Activated CD4-positive, alpha-beta T cell treated with anti-CD3 and anti-CD28 coated beads, Interleukin-2, amount 10 ng/mL, durations not matched to agents 7 days and 5 days (primary cell): ENCODE measurements at places on chromosomes 2 and 18.

DNA sequence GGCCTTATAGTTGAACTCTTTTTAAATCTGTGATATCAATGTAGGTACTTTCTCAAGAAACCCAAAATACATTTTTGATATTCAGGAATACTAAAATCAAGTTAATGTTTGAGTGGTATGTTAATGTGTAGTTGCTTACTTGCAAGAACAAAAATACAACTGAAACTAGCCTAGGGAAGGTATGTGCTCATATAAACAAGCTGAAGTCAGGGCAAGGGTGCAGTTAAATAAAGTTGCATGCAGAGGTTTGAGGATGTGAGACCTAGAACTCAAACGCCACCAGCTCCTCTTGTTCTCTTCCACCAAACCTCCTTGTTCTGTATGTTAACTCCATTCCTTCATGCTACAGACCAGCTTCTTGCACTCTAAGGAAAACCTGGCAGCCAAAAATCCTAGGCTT, 388.3 kb upstream of the SMIM21 start:
- no peak for DNase-seq

- no peak for DNase-seq
Observed at GRCh38 chr2:208607694-208608093, 201.1 kb downstream of the PTH2R start.

GRCh38 chr2:166373105-166373504, 2.6 kb downstream of the SCN9A start:
- no peak for DNase-seq

- DNase-seq: no peak
Observed at GRCh38 chr18:45557287-45557686, 58.0 kb upstream of the SLC14A2 start.

DNA sequence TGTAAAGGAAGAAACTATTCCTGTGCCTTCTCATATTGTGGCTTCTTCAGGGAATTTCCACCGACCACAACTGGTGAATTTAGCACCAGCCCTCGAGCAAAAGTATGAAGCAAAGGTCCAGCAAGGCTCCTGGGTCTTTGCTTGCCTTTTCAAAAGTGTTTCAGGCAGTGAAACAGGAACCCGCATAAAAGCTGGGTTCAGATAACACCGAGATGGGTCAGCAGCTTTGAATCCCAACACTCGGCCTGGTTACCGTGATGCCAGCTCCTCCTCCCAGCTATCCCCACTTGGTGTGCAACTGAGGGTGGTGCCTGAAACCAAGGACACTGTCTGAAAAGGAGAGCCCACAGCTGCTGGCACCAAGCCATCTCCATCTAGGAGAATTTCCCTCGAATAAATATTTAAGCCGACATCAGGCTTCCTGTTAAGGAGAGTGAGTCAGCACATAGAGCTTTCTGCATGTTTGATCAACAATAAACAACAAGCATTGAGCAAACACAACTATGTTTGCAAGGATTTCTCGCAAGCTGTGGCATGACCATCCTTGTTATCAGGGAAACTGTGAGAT, 69.5 kb downstream of the ANTXR1 start:
- DNase-seq: no peak

DNA sequence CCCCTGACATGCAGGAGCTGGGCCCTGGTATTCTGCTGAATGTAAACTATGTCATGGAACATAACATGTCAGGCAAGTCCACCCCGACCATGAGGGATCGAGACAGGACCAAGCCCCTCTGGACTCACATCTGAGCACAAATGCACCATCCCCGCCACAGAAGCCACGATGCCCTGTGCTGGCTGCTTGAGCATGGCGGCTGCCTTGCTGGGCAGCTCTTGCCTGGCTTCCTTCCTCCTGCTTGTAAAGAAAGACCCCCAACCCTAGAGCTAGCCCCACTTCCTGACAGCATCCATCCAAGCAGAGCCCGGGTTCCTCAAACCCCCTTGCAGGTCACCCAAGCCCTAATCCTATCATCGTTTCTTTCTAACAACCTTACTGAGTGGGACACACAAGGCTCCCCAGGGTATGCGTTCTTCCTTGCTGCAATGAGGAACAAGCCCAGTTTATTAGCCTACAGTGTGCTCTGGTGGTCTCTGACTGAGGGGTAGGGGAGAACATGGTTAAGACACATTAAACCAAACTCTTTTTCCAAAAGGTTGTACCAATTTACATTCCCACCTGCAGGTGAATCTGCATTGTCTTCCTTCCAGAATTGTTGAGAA, 26.6 kb downstream of the PTPN18 start:
- DNase-seq: no peak

- peak; percentile 48 for DNase-seq
Observed at GRCh38 chr18:5424903-5425664, 118.7 kb downstream of the EPB41L3 start.

- no peak for DNase-seq
Observed at GRCh38 chr2:37550190-37550589, 121.3 kb downstream of the CDC42EP3 start.
